Stimulated activated CD4-positive, alpha-beta T cell treated with anti-CD3 and anti-CD28 coated beads, TNF-alpha, amount 100 ng/mL, for 48 hours (primary cell): ENCODE measurements at places on chromosomes 13 and 19.

GRCh38 chr19:49593233-49594113, 2.5 kb downstream of the PRR12 start:
- DNase-seq = peak; percentile 83

GRCh38 chr19:32576790-32577189, 4.2 kb upstream of the PDCD5 start:
- DNase-seq = no peak

DNA sequence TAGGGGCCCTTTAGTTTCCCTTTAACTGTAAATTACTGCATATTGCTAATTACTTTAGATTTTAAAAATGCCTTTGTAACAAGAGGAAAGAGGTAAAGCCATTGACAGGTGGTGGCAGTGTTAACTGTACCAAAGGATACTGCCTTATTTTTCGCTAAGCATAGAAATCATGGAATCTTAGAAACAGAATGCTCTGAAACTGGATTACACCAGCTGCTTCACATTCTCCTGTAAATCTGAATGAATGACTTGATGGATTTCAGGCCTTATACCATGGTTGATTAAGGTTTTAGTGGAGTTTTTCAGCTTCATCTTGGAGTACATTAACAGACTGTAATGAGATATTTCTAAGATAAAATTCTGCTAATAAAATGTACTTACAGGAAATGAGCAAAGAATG, 25.2 kb downstream of the MICU2 start:
- no peak for DNase-seq

- DNase-seq = no peak
Measured at GRCh38 chr19:42452590-42452989, 9.8 kb upstream of the CXCL17 start.

DNA sequence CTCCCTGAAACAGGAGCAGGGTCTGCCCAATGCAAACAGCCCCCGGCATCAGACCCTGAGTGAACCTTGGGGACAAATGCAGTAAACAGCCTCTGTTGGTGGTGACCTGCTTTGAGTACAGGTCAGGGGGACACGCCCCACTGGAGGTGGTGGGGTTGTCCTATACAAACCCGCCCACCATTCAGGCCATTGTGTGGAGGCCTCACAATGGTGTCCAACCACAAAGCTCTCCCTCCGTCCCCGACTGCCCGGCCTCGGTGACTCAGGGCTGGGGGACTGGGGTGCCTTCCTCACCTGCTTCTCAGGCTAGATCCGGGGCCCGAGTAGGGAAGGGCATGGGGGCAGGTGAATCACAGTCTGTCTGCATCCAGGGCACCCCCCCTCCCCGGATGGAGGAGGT, 1.5 kb downstream of the MUC16 start:
- no peak for DNase-seq

GRCh38 chr19:15498910-15499309, 9.4 kb upstream of the CYP4F22 start:
- no peak for DNase-seq

GRCh38 chr13:113842336-113843062, 21.4 kb downstream of the GAS6 start:
- no peak for DNase-seq

- no peak for DNase-seq
Measured at GRCh38 chr19:18274781-18275356, 617 bp upstream of the IQCN start.

GRCh38 chr13:43196750-43197370, 173.5 kb downstream of the DNAJC15 start:
- DNase-seq = no peak

DNA sequence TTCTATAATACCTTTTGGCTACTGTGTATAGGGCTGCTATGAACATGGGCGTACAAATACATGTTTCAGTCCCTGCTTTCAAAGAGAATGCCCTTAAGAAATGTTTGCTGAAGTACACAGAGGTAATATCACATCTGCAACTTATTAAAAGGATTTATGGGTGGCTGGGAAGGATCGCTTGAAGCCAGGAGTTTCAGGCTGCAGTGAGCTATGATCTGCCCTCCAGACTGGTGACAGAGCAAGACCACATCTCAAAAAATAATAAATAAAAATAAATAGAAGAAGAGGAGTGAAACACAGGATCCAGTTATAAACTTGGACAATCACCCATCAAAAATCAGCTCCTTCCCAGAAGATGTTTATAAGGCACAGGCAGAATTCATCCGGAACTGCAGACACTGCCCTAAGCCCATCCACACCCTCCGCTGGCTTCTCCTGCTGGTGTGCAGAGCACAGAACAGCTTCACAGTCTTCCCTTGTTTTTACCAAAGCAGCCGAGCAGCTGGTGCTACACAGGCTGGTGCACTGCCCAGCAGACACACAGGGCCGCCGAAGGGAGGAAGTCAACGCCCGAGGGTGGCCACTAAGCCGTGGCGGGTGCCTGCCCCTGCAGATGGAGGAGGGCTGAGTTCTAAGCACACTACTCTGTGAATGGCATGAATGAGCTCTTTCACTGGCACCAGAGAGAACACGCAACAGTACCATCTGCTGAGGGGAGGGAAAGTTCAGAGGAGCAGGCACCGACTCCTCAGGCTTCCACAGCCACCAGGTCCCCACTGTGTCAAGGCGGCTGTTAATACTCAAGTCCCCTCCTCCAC, 44.0 kb downstream of the BRD4 start:
- no peak for DNase-seq

GRCh38 chr13:37869756-37870488, at the start of gene TRPC4:
Gene TRPC4 (minus strand): TSS chr13:37869772. CDS start chr13:37783333, 86,439 bp downstream.
- no peak for DNase-seq

GRCh38 chr13:96033220-96034015, 19.8 kb downstream of the UGGT2 start:
- no peak for DNase-seq

DNA sequence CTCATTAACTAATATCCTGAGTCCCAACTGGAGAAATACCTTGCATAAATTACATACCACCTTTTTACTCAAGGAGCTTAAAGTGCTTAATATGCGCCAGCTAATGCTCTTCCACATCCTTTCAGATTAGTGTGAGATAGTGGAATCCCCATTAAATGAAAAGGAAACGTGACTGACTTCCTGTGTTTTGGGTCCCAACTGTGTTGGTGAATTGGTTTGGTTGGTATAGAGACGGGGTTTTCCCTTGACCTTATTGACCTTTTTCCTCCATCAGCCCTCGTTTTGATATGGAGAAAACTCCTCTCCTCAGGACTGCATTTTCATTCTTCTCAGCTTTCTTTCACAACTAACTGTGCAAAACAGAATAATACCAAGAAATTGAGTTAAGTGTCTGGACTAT, 163.5 kb downstream of the PAN3 start:
- DNase-seq = no peak

DNA sequence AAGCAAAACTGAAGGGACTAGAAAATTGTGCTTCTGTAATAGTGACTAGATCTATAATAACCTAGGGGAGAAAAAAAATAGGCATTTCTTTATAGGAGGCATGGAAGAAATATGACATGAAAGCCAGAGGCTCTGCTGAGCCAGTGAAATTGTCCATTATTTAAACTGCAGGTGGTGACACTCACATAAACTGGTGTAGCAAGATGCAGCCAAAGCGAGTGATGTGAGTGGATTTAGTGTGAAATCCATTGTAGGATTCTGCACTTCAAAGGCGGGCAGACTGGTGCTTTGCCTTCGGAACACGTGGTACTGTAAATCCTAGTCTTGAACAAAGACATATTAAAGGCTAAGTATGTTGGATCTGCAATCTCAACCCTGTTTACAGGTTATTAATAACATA, 361.9 kb downstream of the TBC1D4 start:
- DNase-seq = no peak

DNA sequence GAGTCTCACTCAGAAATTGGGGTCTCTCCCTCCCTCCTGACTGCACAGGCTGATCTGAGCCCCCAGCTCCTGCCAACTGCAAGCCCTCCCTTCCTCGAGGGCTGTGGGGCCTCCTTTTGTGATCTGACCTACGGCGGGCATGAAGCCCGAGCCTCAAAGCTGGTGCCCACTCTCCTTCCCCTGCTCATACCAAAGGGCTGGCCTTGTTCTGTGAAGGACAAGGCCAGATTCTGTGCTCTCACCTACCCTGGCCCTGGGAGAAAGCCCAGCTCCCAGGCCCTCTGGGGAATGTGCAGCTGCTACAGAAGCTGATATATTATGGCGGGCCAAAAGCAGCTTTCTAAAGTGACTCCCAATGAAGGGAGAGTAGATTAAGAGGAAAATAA, 9.0 kb upstream of the ECH1 start:
- no peak for DNase-seq

- no peak for DNase-seq
Measured at GRCh38 chr13:46745062-46745461, 51.9 kb downstream of the ESD start.

DNA sequence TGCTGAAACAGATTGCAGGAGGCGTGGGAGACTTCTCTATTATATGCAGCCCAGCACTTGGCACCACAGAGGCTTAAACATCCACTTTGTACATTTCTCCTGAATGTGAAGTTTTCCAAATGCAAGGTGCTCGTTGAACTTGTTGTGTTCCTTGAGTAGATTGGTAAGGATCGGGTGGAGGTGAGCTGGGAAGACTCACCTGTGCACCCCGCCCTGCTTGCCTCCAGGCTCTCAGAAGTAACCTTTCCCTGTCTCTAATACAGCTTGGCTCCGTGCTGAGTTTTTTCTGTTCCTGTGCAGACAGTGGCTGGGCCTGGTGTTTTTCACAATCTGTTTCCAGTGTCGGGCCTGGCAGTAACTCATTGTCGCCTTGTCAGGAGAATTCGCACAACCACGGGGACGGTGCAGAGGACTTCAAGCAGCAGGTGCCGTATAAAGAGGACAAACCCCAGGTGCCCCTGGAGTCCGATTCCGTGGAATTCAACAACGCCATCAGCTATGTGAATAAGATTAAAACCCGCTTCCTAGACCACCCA, 12.3 kb downstream of the SIN3B start:
- DNase-seq = no peak

- no peak for DNase-seq
Measured at GRCh38 chr19:45154064-45154827, 6.5 kb downstream of the NKPD1 start.
